ENCODE measurements at places on chromosomes 3 and 15.

- peak; percentile 9 for DNase-seq
Observed at GRCh38 chr3:129824926-129825541, 68.5 kb downstream of the TMCC1 start.

- no peak for DNase-seq
Observed at GRCh38 chr15:58052334-58052733, 13.2 kb downstream of the ALDH1A2 start.

GRCh38 chr15:83961311-83961710 is 274.3 kb upstream of the GOLGA6L4 start:
- DNase-seq: no peak

GRCh38 chr3:20739814-20740213 is 553.8 kb upstream of the SGO1 start:
- no peak for DNase-seq

DNA sequence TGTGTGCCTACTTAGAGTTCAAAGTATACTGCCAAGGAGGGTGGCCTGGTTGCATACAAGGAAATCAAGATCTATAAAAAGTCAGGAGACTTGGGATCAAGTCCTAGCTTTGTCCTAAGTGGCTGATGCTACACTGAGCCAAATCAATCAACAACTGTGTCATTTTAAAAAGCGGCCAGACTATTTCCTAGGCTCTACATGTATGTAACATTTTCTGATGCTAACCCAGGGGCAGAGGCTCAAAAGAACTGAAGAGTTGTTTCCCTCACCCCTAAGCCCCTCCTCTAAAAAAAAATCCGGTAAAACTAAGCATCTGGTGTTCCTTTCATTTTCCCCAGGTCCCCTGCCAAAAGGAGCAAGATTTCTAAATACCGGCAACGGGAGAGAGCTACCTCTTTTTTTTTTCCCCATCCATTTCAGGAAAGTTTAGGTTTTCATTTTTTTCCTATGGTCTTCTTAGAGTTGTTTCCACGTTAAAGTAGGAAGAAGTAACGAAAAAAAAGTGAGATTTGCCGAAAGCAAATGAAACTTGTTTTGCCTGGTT is 18.8 kb upstream of the CHD2 start:
- no peak for DNase-seq
